ENCODE measurements at places on chromosomes 3 and 15. TPM values are rescaled to one million over a fixed set of nuclear protein-coding genes. Genes with fewer than 3 reads are reported as not detected.

GRCh38 chr3:18544146-18544545 is 119.0 kb upstream of the SATB1 start:
- peaks cover 4% of the 10 kb centered on the region for H3K36me3 ChIP-seq
- DNase-seq = no peak
- H3K27ac ChIP-seq = no peak overlapping the region
- H3K27me3 ChIP-seq = no peaks in the 10 kb centered on the region

DNA sequence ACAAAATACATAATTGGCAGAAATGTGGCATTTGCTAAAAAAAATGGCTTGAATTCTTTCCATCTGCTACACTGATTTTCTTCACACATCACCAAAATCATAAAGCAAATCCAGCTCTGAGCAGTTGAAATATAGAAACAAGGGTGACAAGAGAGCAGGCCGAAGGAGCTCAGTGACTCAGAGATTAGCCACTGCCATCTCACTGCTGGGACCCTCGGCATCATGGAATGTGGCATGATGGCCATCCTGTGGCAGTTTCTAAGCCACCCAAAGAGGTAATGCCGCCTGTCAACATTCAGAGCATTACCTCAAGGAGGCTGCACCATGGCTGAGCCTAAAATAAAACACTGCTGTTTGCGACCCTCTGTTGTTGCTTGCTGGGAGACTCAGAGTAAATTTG is 80.5 kb upstream of the OSBPL11 start:
- H3K27me3 ChIP-seq = peaks cover 15% of the 10 kb centered on the region
- no peak overlapping the region for H3K27ac ChIP-seq

GRCh38 chr3:102104033-102104432 is 254.7 kb downstream of the NFKBIZ start:
- H3K27ac ChIP-seq = no peak overlapping the region
- peaks cover 6% of the 10 kb centered on the region for H3K36me3 ChIP-seq
- H3K4me1 ChIP-seq = peaks cover 14% of the 10 kb centered on the region
- no peaks in the 10 kb centered on the region for H3K27me3 ChIP-seq
- no peak for DNase-seq

OR5K2 gene
- total RNA-seq = not detected

SLC9C1 gene
- not detected for total RNA-seq

DNA sequence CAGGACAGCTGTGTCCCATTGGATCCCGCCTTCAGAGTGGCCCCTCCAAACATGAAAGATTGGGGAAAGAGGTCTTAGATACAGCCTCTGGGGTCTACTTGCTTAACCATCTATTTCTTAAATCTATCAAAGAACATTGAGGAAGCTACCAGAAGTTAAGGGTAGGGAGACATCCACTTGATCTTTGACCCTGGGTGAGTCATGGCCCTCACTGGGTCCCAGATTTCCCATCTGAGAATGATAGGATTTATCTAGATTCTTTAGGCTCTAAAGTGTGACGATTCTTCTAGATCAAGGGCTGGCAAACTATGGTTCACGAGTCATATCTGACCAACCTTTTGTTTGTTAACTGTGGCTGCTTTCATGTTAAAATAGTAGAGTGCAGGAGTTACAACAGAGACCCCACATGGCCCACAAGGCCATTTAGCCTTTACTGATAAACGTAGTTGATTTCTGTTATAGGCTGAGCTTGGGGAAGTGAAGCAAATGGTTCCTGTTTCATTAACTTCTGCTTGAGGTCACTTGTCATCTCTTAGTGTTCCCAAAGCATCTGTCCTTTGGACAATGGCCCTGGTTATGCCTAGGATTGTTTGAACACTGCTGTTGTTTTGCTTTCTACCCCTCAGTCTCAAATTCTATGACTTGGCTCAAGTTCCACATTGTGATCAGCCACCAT is 8.0 kb downstream of the MUC13 start:
- H3K27me3 ChIP-seq = no peaks in the 10 kb centered on the region
- no peak for DNase-seq
- H3K27ac ChIP-seq = no peak overlapping the region
- H3K4me1 ChIP-seq = peaks cover 20% of the 10 kb centered on the region
- no peak overlapping the region for H3K4me3 ChIP-seq

SLC28A2 gene
- total RNA-seq = not detected

GRCh38 chr15:63157891-63158431 is 684 bp upstream of the RPS27L start:
- peaks cover 30% of the 10 kb centered on the region for H3K4me1 ChIP-seq
- H3K4me3 ChIP-seq = peak overlapping the region; percentile 100

ACKR4 gene
- 6.3 TPM for total RNA-seq

DNA sequence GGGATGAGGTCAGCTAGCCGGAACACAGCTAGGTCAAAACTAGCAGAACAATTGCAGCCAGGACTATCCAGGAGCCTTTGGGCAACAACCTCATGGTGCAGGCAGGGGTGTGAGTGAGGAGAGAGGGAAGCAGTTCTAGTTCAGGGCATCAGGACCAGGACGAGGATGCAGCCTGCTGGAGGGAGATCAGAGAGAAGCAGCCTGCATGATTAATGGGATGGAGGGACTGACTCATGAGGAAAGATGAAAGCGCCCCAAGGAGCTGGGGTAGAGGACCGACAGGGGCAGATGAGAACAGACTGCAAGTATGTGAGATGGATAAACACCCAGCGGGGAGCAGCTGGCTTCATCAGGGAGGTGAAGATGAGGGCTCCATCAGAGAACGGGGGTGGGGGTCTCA is 37.9 kb upstream of the LRTM1 start:
- H3K4me1 ChIP-seq = peaks cover 84% of the 10 kb centered on the region
- H3K27me3 ChIP-seq = no peaks in the 10 kb centered on the region
- peak overlapping the region; percentile 75 for H3K27ac ChIP-seq
- H3K4me3 ChIP-seq = peak overlapping the region; percentile 41
- peak; percentile 83 for DNase-seq
- no peaks in the 10 kb centered on the region for H3K36me3 ChIP-seq

SPATA12 gene
- not detected for total RNA-seq

MCTP2 gene
- 4.2 TPM for total RNA-seq

GRCh38 chr3:65960087-65960486 is 78.6 kb downstream of the MAGI1 start:
- DNase-seq = no peak
- H3K4me1 ChIP-seq = peaks cover 85% of the 10 kb centered on the region
- H3K36me3 ChIP-seq = peaks cover 6% of the 10 kb centered on the region
- H3K4me3 ChIP-seq = no peak overlapping the region
- H3K27ac ChIP-seq = no peak overlapping the region

GRCh38 chr3:179666030-179666429 is 13.2 kb downstream of the USP13 start:
- H3K36me3 ChIP-seq = peaks cover 14% of the 10 kb centered on the region
- H3K27ac ChIP-seq = no peak overlapping the region
- H3K27me3 ChIP-seq = no peaks in the 10 kb centered on the region
- no peak overlapping the region for H3K4me3 ChIP-seq

GRCh38 chr3:183802989-183803388 is 22.4 kb downstream of the MAP6D1 start:
- no peak overlapping the region for H3K27ac ChIP-seq
- no peak for DNase-seq
- H3K4me3 ChIP-seq = no peak overlapping the region

ANKUB1 gene
- not detected for total RNA-seq

DNA sequence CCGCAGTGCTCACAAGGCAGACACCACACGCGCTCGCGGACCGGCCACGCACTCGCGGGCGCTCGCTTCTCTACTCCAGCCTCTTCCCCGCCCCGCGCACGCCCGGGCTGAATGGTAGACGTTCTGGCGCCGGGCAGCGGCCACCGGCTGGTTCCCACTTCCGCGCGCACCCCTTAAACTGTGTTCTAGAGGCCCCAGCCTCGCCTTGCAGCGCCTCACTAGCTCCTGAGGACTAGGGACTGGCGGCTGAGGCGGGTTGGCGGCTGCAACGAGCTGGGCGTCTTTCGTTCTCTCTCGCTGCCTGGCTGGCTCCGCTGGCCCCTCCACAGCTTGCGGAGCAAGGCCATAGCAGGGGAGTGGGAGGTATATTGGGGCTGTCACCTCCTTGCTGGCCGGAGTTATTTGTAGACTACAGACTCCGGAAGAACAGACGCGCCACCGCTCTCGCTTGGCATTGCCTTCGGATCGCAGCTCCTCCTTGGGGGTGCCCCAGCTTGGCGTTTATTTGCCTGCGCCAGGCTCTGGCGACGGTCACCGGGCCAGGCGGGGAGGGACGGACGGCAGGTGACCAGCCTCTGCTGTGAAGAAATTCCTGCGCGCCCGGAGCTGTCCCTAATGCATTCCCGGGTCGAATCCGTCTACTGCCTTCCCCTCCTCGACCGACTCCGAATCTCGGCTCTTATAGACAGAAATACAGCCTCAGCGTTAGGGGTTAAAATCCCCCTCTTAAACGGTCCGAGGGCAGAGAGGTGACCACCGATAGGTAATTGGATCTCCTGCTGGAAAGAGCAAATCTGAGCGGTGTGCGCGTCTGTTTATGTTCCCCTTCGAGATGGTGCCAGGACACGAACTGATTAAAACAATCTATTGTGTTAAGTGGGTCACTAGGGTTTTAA is 1.3 kb downstream of the GREM1 start:
- H3K4me1 ChIP-seq = peaks cover 75% of the 10 kb centered on the region
- peaks cover 37% of the 10 kb centered on the region for H3K27me3 ChIP-seq
- peak overlapping the region; percentile 96 for H3K27ac ChIP-seq

GRCh38 chr3:124625074-124625473 is 105.2 kb upstream of the UMPS start:
- no peak overlapping the region for H3K27ac ChIP-seq
- no peaks in the 10 kb centered on the region for H3K36me3 ChIP-seq
- H3K4me1 ChIP-seq = peaks cover 23% of the 10 kb centered on the region
- H3K4me3 ChIP-seq = no peak overlapping the region
- no peak for DNase-seq

GABRR3 gene
- total RNA-seq = not detected

GRCh38 chr3:109480014-109480413 is 142.7 kb upstream of the DPPA4 start:
- H3K27me3 ChIP-seq = peaks cover 2% of the 10 kb centered on the region
- no peak overlapping the region for H3K4me3 ChIP-seq
- no peaks in the 10 kb centered on the region for H3K4me1 ChIP-seq

DNA sequence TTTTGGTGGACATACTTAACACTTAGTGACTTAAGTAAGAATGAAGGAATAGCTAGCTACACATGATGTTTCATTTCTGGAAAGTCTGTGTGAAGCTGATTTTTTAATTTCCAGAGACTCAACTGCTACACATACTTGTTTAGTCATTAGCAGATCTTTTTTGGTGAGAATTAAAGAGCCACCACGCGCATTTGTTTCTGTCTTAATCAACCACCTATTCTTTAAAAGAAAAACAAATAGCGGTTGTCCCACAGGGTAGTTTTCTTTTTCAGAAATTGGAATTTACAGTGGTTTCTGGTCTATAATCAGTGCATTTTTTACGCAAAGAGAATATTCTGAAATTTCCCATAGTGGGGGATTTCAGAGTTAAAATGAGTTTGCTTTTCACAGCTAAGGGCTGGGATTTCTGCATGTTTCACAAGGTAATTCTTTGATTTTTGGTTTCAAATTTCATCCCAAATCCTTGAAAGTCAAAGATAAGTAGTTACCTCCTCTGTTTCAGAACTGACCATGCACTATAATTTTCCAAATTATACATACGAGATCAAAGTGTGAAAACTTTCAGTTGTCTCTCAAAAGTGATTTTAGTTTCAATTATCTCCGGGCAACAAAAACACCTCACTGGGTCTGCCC is 631.0 kb upstream of the GRM7 start:
- H3K4me3 ChIP-seq = no peak overlapping the region
- H3K36me3 ChIP-seq = no peaks in the 10 kb centered on the region
- H3K4me1 ChIP-seq = no peaks in the 10 kb centered on the region
- no peak for DNase-seq
- H3K27ac ChIP-seq = no peak overlapping the region
- no peaks in the 10 kb centered on the region for H3K27me3 ChIP-seq

DNA sequence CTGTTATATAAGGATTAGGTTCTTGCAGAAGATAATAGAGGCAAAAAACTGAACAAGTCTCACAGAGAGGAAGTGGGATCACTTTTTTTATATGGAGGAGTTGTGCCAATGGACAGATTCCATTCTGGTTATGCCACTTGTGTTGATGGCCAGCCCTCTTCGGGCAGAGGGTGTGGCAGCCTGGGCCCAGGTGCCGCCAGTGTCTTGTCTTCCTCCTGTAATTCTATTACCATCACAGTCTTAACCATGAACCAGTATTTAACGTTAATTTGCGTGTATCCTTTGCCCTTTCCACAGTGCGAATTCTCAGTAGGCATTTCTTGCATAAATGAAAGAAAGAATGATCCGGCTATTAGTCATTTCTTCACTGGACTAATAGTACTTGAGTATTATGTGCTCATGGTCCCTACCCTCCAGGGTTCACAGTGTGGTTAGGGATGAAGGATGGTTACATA is 7.0 kb upstream of the USP4 start:
- H3K27ac ChIP-seq = peak overlapping the region; percentile 78
- DNase-seq = peak; percentile 45
- peaks cover 1% of the 10 kb centered on the region for H3K27me3 ChIP-seq
- no peak overlapping the region for H3K4me3 ChIP-seq

SPESP1 gene
- 0.52 TPM for total RNA-seq

DNA sequence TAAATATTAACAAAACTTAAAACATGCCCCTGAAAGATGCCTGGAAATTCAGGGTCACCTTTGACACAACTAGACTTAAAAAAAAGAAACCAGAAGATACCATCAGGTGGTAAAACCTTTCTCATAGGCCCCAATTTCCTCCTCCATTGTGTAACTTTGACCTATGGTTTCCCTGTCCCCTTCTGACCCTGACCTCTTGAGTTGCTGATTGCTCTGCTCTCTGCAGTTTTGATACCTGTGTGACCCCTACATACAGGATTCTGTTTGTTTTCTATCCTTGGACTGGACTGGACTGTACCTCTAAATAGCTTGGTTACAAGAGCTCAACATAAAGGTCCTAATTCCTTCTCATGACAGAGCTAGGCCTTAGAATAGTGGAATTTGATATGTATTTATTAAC is 220.6 kb downstream of the ZIC4 start:
- no peak for DNase-seq
- H3K27ac ChIP-seq = no peak overlapping the region
- H3K36me3 ChIP-seq = no peaks in the 10 kb centered on the region
- H3K4me1 ChIP-seq = peaks cover 12% of the 10 kb centered on the region

DNA sequence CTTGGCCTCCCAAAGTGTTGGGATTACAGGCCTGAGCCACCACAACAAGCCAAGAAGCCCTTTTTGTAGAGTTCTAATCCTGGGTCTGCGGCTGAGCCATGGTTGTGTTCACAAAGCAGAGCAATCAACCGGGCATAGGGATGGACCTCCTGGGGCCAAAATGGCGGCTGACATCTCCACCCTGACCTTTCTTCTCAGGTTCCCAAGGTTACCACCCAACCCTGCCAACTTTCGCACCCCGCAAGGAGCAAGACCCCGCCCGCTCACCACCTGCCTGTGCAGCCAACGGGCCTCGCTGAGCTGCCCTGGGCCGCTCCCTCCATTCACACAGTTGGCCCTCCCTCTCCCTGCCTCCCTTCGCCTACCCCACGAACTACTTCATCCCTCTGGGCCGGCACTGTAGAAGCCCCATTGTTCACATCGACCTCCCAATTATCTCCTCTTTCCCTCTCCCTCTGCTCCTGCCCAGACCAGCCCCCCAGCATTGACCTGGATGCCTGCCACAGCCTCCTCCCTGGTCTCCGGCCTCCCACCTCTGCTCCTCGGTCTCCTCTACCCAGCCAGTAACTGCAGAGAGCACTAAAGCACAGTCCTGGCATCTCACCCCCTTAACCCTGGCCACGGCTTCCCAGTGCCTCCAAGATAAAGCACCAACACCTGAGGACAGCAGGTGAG is 62.0 kb upstream of the TFRC start:
- no peak for DNase-seq
- H3K4me3 ChIP-seq = no peak overlapping the region
- peaks cover 22% of the 10 kb centered on the region for H3K4me1 ChIP-seq
- no peak overlapping the region for H3K27ac ChIP-seq

- H3K4me1 ChIP-seq = peaks cover 6% of the 10 kb centered on the region
- H3K27me3 ChIP-seq = no peaks in the 10 kb centered on the region
- no peak for DNase-seq
- no peak overlapping the region for H3K4me3 ChIP-seq
- no peak overlapping the region for H3K27ac ChIP-seq
- H3K36me3 ChIP-seq = no peaks in the 10 kb centered on the region
Measured at GRCh38 chr3:181017690-181018089, 28.2 kb upstream of the DNAJC19 start.

CCDC54 gene
- total RNA-seq = not detected

Data from HFFc6 (cell line).